Caudate nucleus (tissue), 63 donors: ENCODE measurements at places on chromosomes 6 and 20.

GRCh38 chr20:46112430-46113112, 5.5 kb upstream of the CD40 start:
- DNase-seq: no peak

GRCh38 chr20:101975-102374, 14.5 kb downstream of the DEFB125 start:
- no peak for DNase-seq

GRCh38 chr6:108884211-108885059, 36.2 kb downstream of the ARMC2 start:
- DNase-seq: no peak

- DNase-seq: no peak
Observed at GRCh38 chr6:106981926-106982325, 7.4 kb upstream of the CD24 start.

DNA sequence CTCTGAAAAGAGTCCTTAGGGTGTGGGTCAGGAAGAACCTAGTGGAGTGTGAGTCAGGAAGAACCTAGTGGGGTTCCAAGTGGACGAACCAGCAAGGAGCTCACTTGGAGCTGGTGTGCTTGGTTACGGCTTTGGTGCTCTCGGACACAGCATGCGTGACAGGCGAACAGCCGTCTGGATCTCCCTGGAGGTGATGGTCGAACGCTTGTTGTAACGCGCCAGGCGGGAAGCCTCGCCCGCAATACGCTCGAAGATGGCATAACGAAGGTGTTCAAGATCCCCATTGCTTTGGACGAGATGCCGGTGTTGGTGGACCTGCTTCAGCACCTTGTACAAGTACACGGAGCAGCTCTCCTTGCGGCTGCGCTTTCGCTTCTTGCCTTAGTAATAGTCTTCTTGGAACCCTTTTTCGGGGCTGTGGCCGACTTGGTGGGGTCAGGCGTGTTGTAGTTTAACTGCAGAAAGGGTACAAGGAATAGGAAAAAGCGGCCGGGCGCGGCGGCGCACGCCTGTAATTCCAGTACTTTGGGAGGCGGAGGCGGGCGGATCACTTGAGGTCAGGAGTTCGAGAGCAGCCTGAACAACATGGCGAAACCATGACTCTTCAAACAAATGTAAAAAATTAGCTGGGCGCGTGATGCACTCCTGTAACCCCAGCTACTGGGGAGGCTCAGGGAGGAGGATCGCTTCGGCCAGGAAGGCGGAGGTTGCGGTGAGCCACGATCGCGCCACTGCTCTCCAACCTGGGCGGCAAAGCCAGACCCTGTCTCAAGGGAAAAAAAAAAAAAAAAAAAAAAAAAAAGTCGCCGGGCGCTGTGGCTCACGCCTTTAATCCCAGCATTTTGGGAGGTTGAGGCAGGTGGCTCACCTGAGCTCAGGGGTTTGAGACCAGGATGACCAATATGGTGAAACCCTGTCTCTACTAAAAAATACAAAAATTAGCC, 48.0 kb downstream of the OR2B2 start:
- no peak for DNase-seq

GRCh38 chr6:20652299-20653084, 118.2 kb downstream of the CDKAL1 start:
- no peak for DNase-seq

DNA sequence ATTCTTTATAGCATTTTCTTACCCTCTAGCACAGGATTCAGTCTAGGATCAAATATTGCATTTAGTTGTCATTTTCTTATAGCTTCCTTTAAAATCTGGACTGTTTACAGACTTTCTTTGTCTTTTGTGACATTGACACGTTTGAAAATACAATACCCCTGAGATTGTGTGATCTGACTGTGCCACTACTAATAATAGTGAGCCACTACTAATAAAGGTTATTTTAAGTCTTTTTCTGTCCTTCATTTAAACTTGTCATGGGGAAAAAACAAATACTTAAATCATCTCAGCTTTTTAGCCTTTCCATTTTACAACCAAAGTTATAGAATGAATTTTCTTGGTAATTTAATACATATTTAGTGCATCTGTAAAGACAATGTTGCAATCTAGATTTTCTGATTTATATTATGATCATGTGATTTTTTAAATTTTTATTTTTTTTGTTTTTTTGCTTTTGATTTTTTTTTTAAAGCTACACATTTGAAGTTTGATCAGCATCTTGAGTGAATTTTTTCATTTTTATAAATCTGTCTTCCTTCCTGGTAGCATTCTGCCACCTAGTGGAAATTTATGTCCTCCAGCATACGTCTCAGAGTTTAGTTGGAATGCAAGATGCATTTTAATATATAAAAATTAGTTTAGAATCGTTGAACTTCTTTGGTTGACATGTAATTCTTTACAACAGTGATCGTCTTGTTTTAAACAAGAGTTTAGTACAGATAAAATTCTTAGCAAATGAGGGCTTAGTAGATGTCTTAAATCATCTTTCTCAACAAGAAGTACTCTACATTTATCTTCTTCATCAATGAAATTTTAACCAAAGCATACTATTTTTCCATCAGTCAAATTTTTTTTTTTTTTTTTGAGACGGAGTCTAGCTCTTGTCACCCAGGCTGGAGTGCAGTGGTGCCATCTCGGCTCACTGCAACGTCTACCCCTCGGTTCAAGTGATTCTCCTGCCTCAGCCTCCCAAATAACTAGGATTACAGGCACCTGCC, 119.4 kb downstream of the NCOA3 start:
- no peak for DNase-seq

- no peak for DNase-seq
Observed at GRCh38 chr6:170074435-170074834, 216.4 kb downstream of the DLL1 start.

DNA sequence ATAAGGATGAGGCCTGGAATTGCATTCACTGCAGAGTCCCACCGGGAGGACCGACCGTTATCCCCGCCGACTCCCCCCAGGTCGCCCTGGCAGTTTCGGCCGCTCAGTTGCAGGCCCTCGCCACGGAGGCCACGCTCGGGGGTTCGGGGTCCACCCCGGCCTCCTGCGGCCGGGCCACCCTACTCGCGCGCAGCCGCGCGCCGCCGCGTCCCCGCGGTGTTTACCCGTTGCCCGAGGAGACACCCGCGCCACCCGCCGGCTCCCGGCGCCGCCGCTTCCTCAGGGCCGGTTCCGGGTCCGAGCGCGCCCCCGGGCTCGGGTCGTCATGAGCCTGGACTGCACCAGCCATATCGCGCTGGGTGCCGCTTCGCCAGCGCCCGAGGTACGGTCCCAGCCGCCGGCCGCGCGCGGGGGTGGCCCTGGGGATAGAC, at the start of gene CCDC170:
CCDC170 (plus strand) TSS at position 214 of the 431 bp plus-strand sequence; CDS start at position 326, 112 bp downstream.
- peak; percentile 10 for DNase-seq

DNA sequence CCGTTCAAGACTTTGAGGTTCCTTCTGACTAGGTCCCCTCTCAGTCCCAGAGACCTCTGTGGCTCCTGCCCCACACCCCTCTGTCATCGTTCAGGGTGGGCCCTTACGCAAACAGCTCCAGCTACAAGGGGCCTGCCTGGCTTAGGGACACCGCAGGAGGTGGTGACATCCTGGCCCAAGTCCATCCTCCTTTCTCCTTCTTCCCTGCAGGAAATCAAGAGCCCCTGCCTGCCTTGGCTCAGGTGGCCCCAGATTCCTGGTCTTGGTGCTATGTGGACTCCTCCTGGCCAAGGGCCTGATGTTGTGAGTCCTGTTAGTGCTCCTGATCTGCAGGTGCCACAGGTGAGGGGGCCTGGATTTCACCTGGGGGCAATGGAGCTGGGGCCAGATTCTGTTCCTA, 8.1 kb downstream of the TREML4 start:
- no peak for DNase-seq

DNA sequence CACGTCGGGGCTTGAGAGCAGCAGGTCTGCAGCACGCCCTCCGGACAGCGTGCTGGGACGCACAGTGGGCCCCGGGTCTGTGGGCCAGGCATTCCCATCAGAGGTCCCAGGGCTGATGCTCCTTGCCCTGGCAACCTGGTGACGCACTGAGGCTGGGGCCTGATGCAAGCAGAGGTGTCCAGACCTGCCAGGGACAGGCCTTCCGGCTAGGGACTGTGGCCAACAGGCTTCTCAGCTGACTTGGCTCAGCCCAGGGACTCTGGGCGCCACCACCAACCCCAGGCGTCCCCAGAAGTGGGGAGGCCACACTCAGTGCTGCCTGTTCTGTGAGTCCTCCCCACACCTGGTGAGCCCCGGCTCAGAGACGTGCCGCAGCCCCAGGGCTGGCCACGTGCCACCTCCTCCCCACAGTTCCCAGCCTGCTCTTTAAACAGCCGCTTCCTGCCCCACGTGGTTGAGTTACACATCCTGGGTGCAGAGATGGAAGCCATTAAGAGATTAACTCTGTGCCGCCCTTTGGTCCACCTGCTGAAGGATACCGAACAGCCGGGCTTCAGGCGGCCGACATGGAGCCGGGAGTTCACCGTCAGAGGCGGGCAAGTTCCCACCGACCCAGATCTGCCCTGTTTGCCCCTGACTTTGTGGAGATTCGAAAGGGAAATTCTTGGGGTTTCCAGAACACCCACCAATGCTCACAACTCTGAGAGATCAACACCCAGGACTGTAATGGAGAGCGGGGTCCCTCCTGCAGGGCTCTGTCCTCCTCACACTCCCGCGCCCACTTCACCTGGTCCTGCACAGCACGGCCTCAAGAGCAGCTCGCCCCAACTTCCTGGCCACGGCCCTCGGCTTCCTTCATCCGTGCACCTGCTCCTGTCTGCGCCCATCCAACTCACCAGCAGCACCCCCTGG, 37.6 kb upstream of the ZBP1 start:
- peak; percentile 41 for DNase-seq

- DNase-seq: no peak
Observed at GRCh38 chr6:32178547-32179440, 589 bp downstream of the RNF5 start.

DNA sequence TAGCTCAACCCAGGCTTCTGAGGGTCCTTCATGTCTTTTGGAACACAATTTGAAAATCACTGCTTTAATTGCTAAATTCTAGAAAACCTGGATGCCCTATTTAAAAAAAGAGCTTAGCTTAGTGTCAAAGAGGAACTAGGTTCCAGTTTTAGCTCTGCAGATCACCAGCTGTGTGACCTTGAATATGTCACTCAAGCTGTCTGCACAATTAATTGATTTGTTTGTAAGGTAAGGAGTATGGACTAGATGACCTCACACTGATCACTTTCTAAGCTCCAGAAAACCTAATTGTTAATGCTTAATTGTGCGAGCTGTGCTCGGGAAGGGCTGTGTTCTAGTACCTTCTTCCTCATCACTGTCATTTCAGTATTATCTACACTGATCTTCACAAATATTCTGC, 26.2 kb downstream of the UTRN start:
- DNase-seq: no peak

GRCh38 chr6:54846857-54847674, 495 bp downstream of the FAM83B start:
- DNase-seq: no peak

DNA sequence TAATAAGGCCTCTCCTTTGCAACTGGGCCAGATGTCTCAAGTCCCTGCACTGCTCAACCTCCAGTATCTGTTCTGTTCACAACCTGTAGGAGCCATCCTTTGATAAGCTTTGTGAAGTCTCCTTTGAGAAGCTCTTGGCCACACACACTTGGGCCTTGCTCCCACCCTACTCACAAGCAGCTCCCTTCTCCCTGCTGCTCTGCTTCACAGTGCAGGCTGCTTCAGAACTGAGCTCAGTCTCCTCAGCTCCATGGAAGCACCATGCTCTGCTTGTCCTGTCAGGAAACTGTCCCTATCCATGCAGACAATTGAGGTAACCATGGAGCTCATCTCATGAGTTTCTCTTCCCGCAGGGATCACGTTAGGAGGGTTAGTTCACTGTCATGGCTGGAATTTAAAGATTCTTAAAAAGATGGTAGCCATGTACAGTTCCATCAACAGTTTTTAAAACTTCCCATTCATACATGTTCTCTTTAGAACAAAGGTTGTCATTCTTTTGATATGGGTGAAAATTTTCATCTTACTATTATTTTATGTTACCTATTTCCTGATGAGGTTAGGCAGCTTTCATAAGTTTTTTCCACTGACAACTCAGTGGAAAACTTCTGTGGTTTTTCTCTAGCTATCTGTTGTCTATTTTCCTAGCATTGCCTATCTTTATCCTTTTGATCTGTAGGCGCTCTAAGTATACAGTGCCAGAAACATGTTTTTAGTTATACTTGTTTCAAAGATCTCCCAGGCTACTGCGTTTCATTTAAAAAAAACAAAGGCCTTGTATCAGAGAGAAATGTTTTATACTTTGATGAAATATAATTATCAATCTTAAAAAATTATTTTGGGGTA, 62.6 kb downstream of the AK9 start:
- no peak for DNase-seq

DNA sequence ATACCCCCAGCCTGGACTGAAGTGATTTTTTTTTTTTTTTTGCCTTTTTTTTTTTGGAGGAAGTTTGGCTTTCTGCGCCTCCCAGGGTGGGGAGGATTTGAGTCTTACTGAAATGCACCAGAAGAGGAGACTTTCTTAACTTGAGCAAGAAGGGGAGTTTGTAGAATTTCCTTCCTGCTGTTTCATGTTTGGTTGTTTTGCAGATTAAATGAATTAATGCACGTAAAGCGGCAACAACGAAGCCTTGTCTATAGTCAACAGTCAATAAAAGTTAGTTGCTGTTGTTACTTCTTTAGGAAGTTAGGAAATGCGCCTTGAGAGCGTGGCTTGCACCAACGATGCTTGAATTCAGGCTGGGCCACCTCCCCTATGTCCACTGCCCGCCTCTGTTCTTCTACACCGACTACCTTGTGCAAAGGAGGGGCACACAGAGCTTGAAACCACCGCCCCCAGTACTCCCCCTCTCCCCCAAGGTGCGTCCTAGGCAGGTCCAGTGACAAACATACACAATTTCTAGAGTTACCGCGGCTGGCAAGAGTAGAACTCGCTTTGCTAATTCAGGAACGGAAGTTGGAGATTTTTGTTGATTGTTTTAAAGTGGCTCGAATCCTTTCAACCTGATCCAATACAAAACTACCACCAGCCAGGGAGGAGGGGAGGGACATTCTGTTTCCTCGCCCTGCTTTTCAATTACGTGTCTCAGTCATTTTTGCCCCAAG, 830 bp upstream of the CYP24A1 start:
- no peak for DNase-seq

- DNase-seq: no peak
Observed at GRCh38 chr6:1625794-1626435, 16.2 kb downstream of the FOXC1 start.

DNA sequence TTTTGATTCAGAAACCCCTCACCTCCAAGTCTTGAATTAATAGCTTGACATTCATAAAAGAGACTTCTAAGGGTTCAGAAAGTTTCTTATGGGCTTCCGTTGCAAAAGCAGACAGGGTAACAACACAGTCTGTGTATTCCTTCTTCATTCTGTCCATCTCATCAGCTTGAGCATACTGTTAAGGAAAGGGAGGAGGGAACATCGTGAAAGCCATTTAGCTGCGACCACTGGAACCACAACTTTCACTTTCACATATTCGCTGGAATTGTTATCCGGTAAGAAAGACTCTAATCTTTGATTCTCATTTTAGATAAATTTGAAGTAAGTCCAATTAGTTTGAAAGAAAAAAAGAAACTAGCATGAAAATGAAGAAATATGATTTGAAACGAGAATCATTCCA, 174.4 kb downstream of the SYNE1 start:
- DNase-seq: no peak
